ENCODE measurements at places on chromosomes 13 and 19. TPM values are rescaled to one million over a fixed set of nuclear protein-coding genes. Genes with fewer than 3 reads are reported as not detected.

The KLF1 gene
- 2.1 TPM for total RNA-seq

The ZFP82 gene
- total RNA-seq: 32.9 TPM

The TMEM59L gene
- total RNA-seq: 22.3 TPM

The S1PR5 gene
- total RNA-seq: 1.4 TPM

The PRRG2 gene
- total RNA-seq: 0.77 TPM

The ZNF793 gene
- 29.5 TPM for total RNA-seq

The CGB5 gene
- not detected for total RNA-seq

The UTP14C gene
- total RNA-seq: 36.1 TPM

The SLC25A41 gene
- not detected for total RNA-seq

The ZNF536 gene
- total RNA-seq: 126 TPM

The MEIS3 gene
- 31.7 TPM for total RNA-seq

The F10 gene
- 22.7 TPM for total RNA-seq

The NLRP4 gene
- total RNA-seq: not detected

The TNFSF9 gene
- 0.44 TPM for total RNA-seq

Measured in camera-type eye (tissue), 1 donor.